ENCODE measurements at places on chromosomes 12 and 14. TPM values are rescaled to one million over a fixed set of nuclear protein-coding genes. Genes with fewer than 3 reads are reported as not detected.
A peak's percentile ranks its signal among the peaks of the same experiment; 100 is the strongest.

GRCh38 chr14:82104013-82104412, 570.4 kb upstream of the SEL1L start:
- no peak for DNase-seq

GRCh38 chr14:79298373-79298772, 912.9 kb downstream of the DIO2 start:
- DNase-seq: no peak

GRCh38 chr14:60590991-60591414, 58.3 kb downstream of the SIX1 start:
- no peak for DNase-seq

GRCh38 chr12:122811777-122812176, 23.5 kb upstream of the HIP1R start:
- DNase-seq: no peak

- DNase-seq: no peak
Observed at GRCh38 chr14:32393119-32393518, 64.0 kb downstream of the AKAP6 start.

GRCh38 chr12:6154730-6155459, 30.4 kb upstream of the VWF start:
- peak; percentile 43 for DNase-seq

DNA sequence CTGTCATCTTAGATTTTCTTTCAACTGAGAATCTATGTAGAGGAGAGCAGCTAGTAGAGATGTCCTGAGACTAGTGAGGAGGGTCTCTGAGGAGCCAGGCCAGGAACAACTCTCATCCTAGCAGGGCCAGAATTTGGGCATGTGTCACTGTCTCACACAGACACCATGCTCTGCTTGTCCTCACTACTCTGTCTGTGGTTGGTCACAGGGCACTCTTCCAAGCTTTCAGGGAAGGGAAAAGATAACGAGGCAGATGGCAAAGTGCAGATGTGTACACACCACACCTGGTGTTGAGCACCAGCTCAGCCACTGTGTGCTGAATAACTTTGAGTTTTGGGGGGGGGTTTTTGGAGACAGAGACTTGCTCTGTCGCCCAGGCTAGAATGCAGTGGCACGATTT, 2.5 kb downstream of the SSPN start:
- peak; percentile 51 for DNase-seq

- DNase-seq: no peak
Observed at GRCh38 chr12:52043386-52044212, 7.6 kb upstream of the NR4A1 start.

- DNase-seq: no peak
Observed at GRCh38 chr12:47323802-47324201, 244.0 kb upstream of the AMIGO2 start.

GRCh38 chr12:105676694-105677093, 346.2 kb downstream of the C12orf75 start:
- peak; percentile 80 for DNase-seq

GRCh38 chr14:52342849-52343596, 28.9 kb downstream of the PTGER2 start:
- DNase-seq: no peak

GRCh38 chr14:63764103-63764502, 36.2 kb upstream of the SGPP1 start:
- DNase-seq: no peak

DNA sequence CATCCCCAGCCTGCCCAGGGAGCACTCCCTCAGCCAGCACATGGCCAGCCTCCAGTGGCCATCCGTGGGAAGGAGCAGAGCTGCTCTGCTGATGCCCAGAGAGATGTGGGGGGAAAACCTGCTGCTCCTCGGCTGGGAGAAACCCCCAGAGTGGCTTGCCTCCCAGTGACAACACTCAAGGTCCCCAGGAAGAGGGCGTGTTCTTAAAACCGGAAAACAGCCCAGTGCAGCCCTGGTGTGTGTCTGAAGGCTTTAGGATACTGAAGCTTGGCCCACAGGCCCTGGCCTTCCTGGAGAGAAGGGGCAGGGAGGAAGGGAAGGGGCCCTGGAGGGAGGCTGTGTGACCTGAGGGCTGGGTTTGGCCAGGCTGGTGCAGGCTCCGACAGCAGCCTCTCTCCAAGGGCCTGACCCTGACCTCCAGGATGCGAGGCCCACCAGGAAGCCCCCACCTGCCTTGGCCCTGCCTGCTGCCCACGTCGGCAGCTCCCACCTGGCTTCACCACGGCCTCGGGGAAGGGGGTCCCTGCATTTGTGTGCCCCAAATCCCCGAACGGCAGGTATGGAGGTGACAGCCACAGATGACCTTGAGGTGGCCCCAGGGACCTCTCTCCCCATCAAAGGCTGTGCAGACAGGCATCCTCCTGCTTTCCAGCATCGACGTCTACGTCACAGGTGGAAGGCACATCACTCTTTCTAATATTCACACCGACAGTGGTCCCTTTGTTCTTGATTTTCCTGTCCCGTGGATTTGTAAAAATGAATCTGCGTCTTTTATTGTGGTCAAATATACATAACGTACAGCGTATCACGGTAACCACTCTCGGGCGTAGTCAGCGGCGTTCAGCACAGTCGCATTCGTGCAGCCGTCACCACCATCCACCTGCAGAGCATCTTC, 190.0 kb upstream of the C14orf180 start:
- no peak for DNase-seq

DNA sequence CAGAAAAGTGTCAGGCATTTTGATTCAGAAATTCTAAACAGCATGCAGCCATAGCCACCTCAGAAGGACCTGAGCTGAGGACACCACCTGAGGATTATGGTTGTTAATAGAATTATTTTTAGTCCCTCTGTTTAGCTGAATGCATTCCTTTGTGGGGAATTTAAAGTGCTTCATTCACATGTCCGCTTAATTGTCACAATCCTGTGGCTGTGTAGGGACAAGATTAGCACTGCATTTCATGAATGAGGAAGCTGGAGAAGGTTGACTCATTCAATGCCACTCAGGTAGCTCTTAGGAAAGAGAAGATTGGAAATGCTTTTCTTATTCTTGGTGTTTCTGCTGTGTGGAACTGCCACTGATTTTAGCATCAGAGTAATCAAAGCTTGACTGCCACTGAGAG, 42.0 kb upstream of the KRR1 start:
- no peak for DNase-seq

DNA sequence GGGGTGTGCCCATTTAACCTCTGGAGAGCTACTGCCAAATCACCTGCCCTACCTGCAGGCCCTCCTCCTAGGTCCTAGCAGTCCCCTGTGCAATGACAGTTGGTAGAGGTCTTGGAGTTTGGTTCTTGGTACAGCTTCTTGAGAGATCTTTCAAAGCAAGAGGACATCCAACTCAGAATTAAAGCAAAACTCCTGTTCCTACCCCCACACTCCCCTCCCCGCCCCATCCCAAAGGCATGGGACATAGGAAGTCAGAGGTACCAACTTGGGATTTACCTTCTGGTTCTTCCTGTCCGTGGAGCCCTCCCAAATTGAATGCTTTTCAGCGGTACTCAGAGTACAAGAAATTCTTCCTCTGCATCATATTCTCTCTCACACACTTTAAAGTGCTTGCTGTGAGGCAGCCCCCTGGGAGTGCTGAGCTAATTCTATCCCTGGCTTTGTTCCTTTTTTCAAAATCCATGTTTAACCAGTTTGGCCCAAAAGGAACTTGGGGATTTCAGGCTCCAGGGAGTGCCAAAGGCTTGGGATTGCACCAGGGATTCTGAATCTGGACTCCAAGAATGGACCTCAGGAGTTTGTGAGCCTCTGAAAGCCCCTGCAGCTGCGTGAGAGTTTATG, 40.8 kb downstream of the GALNT16 start:
- no peak for DNase-seq

DNA sequence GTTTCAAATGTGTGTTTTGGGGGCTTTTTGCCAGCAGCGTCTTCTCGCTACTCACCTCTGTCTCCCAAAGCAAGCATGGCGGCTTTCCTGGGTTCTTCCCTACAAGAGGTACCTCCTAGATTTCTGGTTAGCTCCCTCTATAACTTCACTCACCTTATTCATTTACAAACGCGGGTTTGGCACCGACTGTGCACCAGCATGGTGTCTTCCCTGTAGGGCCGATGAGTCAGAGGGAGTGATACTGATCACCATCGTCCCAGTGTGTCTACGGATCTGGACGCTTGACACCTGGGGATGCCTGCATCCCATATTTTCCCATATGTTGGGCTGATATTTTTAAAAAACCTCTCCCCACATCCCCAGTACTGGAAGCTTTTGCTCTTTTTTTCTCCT, 8.0 kb upstream of the SERPINA12 start:
- DNase-seq: no peak

- peak; percentile 40 for DNase-seq
Observed at GRCh38 chr14:105061428-105062047, 3.7 kb downstream of the GPR132 start.

GRCh38 chr12:3837049-3837448, 36.1 kb downstream of the PARP11 start:
- DNase-seq: no peak

- DNase-seq: no peak
Observed at GRCh38 chr12:75489613-75490210, 9.2 kb downstream of the GLIPR1 start.

DNA sequence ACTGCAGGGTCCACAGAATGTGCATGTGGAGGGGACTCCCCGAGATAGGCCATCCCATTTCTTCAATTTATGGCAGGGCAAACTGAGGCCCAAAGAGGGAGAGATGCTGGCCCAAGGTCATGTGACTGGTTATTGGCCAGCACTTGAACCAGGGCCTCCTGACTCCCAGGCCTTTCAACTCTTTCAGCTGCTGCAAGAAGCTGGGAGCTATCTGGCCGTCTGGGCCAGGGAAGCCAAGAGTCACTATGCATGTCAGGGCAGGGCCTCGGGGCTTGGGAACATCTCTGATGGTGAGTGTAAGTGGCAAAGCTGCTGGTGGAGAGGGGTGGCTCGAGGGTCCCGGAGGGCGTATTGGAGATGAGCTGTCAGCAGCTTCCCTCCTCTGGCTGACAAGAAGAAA, 9.5 kb upstream of the LTBP2 start:
- DNase-seq: no peak

The RASSF3 gene
- 90.3 TPM for total RNA-seq

The IFNG-AS1 gene
- total RNA-seq: not detected

The IL26 gene
- total RNA-seq: not detected

The MOK gene
- total RNA-seq: 4.8 TPM

The KRT83 gene
- not detected for total RNA-seq

The TSPAN19 gene
- not detected for total RNA-seq

The KRT72 gene
- 0.25 TPM for total RNA-seq

The ADAM21 gene
- total RNA-seq: not detected

The PDZRN4 gene
- total RNA-seq: 3.5 TPM

The OTUB2 gene
- total RNA-seq: 2.2 TPM

The E2F7 gene
- 2.4 TPM for total RNA-seq

Data from colonic mucosa (tissue), 4 donors.